Esophagus (tissue), 2 donors: ENCODE measurements at places on chromosomes 7 and 10. TPM values are rescaled to one million over a fixed set of nuclear protein-coding genes. Genes with fewer than 3 reads are reported as not detected.

The PAOX gene
- 16.1 TPM for polyA plus RNA-seq

The AMPH gene
- 0.51 TPM for polyA plus RNA-seq

The OR2A1 gene
- not detected for polyA plus RNA-seq

The UCN3 gene
- polyA plus RNA-seq = not detected

The WNT16 gene
- 0.02 TPM for polyA plus RNA-seq

The CALHM1 gene
- not detected for polyA plus RNA-seq

The IRF5 gene
- polyA plus RNA-seq = 10.6 TPM

The ECHS1 gene
- 85.4 TPM for polyA plus RNA-seq

The SFXN2 gene
- polyA plus RNA-seq = 3.5 TPM

The ST8SIA6 gene
- 0.61 TPM for polyA plus RNA-seq

The MYPN gene
- not detected for polyA plus RNA-seq

The HOXA10 gene
- 0.16 TPM for polyA plus RNA-seq
